Stimulated activated CD8-positive, alpha-beta memory T cell treated with anti-CD3 and anti-CD28 coated beads, Interleukin-4, amount 100 ng/mL, for 24 hours (primary cell): ENCODE measurements at places on chromosomes 3 and 15.

- DNase-seq = no peak
Observed at GRCh38 chr3:47024932-47025331, 45.5 kb downstream of the NBEAL2 start.

GRCh38 chr3:12278566-12278965 lies 10.3 kb upstream of the PPARG start:
- no peak for DNase-seq

- no peak for DNase-seq
Observed at GRCh38 chr3:122349171-122349570, 24.1 kb downstream of the CSTA start.

- DNase-seq = no peak
Observed at GRCh38 chr3:194785315-194785714, 99.6 kb downstream of the FAM43A start.

GRCh38 chr15:72034351-72034750 lies 83.6 kb downstream of the MYO9A start:
- no peak for DNase-seq

GRCh38 chr15:25401501-25401900 lies 37.3 kb downstream of the UBE3A start:
- no peak for DNase-seq

- DNase-seq = no peak
Observed at GRCh38 chr15:31004220-31004733, 12.8 kb upstream of the MTMR10 start.

DNA sequence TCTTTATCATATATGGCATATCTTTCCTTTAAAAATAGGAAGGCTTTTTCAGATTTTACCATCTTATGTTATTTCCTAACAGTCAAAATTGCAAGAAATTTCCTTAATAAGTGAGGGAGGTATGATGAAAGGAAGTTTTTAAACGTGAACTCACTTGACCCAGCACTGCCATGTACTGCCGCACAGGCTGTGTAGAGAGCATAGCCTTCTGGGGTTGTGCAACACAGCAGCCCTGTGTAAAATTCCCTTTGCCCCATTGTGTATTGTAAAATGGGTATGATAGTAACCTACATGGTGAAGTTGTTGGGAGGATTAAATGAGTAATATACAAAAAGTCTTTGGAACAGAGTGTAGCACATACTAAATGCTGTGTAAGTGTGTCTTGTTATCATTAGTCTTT lies 78.6 kb downstream of the PEX5L start:
- no peak for DNase-seq

- no peak for DNase-seq
Observed at GRCh38 chr15:99306694-99307338, 55.5 kb downstream of the LRRC28 start.

DNA sequence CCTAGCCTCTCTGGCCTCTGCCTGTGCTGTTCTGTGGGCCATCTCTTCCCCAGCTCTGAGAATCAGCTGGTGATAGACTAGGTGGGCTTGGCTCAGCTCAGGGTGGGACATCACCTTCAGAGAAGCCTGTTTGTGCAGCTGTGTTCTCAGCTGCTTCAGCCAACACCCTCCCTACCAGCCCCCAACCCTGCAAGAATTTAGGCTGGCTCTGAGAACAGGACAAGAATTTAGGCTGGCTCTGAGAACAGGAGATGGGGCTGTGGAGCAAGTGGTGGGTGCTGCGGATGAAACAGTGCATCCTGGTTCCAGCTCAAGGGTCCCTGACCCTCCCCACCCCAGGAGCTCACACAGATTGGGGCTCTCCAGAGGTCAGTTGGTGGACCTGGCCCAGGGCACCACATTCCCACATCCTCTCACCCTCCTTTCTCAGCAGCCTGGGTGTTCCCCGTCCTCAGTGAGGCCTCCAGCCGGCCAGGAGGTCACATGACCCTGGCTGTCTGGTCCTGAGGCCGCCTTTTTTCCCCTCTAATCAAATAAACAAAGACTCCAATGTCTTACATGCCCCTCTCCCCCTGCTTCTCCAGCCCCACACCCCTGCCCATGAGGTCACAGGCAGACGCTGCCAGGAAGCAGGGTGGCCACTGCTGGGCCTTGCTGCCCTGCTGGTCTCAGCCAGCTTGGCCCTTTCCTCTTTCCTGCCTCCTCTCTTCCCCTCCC lies 14.9 kb downstream of the PLEKHO2 start:
- no peak for DNase-seq

DNA sequence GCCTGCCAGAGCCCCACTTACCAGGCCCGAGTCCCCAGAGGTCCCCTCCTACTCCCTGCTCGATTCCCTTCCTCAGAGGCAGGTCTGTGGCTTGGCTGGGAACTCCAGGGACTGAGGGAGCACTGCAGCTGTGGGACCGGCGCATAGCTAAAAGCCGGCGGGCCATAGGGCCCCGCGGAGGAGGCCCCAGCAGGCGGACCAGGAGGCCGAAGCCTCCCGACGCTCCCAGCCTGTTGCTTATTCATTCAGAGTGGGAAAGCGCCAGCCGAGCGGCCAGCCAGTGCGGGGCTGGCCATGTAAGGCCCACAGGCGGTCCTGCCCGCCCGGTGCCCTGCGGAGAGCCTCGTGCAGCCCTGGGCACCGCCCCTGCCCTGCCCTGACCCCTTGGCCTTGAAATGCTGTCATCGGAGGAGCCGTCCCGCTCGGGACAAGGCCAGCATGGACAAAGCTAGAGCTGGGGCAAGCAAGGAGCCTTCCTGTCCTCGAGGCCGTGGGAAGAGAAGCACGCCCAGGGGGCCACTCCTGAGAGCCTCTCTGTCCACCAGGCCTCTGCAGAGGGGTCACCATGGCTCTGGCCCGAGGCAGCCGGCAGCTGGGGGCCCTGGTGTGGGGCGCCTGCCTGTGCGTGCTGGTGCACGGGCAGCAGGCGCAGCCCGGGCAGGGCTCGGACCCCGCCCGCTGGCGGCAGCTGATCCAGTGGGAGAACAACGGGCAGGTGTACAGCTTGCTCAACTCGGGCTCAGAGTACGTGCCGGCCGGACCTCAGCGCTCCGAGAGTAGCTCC lies at the start of gene LOXL1:
LOXL1 (plus strand) TSS at position 244 of the 784 bp plus-strand sequence; CDS start at position 566, 322 bp downstream.
- DNase-seq = no peak

DNA sequence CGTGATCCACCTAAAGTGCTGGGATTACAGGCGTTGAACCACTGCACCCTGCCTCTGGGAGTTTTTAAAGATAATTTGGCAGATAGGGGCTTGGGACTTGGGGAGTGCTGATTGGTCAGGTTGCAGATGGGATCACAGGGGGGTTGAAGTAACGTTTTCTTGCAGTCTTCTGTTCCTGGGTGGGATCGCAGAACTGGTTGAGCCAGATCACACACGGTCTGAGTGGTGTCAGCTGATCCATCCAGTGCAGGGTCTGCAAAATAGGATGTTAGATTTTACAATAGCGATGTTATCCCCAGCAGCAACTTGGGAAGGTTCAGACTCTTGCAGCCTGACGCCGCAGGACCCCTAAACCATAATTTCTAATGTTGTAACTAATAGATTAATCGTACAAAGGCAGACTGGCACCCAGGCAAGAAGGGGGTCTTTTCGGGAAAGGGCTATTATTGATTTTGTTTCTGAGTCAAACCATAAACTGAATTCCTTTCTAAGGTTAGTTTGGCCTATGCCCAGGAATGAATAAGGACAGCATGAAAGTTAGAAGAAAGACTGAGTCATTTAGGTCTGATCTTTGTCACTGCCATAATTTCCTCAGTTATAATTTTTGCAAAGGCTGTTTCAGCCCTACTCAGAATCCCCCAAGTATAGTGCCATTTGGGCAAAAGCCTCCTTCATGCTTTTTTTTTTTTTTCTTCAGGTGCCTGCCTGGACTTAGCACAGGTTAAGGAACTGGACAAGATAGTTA lies 1.5 kb upstream of the CA12 start:
- DNase-seq = no peak

- no peak for DNase-seq
Observed at GRCh38 chr3:147554332-147554731, 145.2 kb downstream of the ZIC1 start.

- no peak for DNase-seq
Observed at GRCh38 chr3:125161607-125162219, 50.8 kb downstream of the SLC12A8 start.

GRCh38 chr3:87398168-87398801 lies 121.9 kb upstream of the POU1F1 start:
- DNase-seq = no peak

DNA sequence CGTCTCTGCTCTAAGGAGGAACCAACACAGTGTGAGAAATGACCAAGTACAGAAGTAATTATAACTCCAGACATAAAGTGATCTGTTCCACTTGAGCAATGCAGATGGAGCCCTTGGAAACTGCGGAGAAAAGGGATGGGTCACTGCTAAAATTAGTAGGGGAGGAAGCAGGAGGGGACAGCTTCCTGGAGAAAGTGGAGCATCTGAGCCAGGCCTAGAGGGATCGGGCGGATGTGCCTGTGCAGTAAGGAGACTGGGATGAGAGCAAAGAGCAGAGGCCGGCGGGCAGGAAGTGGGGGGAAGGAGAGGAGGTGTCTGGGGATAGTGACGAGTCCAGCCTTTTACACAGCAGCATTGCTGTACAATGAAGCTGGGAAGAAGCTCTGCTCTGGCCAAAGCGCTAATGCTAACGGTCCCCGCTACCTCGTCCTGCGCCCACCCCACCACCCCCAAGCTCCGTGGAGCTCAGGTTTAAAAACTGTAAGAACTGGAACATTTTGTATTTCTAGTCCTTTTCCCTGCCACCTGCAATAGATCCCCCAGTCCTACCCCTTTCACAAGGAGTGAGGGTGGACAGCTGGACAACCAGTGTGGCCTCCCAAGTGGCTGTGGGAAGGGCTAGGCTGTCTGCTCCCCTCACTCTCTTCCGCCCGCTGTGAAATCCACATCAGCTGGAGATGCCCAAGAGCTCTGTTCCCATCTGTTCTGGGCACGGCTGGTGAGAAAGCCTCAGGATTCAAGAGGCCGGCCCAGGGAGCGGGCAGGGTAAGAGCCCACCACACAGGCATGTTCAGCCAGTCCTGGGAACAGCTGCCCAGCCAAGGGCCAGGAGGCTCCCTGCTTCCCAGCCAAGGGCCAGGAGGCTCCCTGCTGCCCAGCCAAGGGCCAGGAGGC lies 53.0 kb upstream of the HES1 start:
- DNase-seq = no peak

DNA sequence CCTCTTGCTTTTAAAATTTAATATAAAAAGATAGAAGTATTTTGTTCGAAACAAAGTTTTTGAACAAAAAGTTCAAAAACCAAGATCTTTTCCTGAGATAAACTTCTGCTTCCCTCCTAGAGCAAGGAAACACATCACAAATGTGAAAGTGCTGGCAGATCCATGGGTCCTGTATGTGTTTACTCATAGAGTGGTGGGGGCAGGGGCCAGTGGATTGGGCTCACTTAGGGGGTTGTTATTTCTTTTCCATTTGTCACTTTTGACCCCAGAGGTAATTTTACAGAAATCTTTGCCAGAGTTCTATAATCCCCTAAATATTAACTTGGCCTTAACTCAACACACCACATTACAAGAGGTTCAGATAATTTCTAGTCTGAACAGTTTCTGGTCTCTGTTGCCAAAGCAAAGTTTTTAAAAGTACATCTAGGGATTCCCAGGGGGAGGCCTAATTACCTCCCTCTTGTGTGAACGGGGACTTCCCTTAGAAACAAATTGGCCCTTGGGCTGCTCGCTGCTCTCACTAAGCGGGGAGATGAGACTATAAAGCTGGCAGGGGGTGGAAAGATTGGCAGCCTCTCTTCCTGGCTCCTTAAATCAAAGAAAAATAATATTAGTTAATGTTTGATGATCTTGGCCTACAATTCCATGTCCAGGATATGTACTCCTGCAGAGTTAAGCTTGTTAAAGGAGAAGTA lies 66.8 kb upstream of the PTX3 start:
- no peak for DNase-seq

DNA sequence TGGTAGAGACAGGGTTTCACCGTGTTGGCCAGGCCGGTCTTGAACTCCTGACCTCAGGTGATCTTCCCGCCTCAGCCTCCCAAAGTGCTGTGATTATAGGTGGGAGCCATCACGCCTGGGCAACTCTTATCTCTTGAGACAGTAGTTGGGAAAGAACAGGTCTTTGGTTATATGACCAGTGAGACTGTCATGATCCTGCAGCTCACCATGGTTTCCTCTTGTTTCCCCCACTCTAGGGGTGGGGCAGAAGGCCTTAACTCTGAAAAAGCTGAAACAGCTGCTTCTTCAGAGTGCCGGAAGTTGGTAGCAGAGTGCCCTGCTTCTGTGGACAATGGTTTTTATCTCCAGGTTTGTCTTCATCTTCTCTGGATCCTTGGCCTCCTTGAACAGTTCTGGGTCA lies 4.7 kb upstream of the TYRO3 start:
- DNase-seq = no peak

GRCh38 chr3:157844216-157844615 lies 262.0 kb downstream of the SHOX2 start:
- DNase-seq = no peak

DNA sequence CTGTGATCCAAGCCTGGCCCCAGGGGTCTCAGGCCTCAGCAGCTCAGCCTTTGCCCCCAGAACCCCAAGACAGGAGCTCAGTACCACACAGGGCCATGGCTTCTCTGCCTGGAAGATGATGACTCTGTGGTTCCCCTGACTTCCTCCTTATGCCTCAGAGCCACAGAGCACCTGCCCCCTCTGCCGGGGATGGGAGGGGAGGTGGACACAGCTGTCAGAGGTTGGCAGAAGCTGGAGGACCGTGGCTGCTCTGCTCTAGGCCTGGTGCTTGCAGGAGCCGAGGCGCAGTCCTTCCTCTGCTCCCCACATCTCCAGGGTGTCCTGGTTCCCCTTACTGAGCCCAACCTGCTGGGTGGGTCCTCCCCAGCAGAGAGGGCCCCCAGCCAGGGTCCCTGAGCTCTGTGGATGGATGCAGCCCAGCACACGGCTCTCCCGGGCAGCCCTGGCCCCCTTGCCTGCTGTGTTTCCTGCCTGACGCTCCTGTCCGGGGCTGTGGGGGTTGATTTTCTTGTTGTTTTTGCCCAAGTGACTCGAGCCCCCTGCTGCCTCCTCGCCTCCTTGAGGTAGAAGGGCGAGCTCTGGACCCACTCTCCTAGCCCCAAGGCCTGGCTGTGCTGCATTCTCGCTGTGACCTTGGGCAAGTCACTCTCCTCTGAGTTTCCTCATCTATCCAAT lies 36.6 kb downstream of the PSTPIP1 start:
- no peak for DNase-seq

DNA sequence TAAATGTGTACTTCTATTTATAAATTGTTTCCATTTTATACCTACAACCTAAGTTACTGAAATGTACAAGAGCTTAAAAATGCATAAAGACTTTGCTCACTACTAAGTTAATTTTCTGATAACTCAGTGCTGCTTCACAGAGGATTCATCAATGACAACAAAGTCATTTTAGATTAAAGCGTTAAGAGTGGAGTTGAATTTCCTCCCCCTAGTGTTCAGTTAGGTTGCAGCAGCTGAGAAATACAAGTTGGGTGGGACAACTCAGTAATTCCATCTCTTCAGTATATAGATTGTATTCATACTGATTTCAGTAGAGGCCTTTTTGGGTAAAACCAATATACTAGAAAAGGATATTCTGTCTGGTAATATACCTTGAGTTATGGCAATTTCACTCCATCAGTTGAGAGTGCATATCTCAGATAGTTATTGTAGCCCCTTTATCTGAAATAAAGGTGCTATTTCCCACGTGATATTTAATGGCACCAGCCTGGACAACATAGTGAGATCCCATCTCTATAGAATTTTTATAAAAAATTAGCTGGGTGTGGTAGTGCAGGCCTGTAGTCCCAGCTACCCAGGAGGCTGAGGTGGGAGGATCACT lies 6.9 kb upstream of the RPL35A start:
- no peak for DNase-seq
